NCI-H2171 treated with DMSO at 0.1 percent for 48 hours (cell line): ENCODE measurements at places on chromosomes 3 and 15.

- no peak for DNase-seq
Observed at GRCh38 chr15:75725006-75725718, 12.5 kb upstream of the CSPG4 start.

DNA sequence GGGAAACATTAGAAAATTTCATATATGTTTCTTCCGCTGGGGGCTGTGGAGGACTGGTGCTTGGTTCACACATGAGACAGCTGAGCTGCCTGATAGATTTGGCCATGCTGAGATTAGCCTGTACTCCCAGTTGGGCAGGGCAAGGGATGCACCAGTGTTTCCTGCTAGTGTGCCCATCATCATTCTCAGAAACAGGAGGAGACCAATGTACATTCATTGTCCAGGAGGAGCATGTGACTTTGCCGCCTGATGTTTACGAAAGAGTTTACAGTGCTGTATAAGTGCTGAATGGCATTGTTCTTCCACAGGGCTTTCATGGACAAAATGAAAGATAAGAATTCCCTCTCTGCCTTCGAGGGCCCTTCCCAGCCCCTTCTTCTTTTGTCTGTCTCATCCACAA lies 311.1 kb upstream of the THBS1 start:
- no peak for DNase-seq

DNA sequence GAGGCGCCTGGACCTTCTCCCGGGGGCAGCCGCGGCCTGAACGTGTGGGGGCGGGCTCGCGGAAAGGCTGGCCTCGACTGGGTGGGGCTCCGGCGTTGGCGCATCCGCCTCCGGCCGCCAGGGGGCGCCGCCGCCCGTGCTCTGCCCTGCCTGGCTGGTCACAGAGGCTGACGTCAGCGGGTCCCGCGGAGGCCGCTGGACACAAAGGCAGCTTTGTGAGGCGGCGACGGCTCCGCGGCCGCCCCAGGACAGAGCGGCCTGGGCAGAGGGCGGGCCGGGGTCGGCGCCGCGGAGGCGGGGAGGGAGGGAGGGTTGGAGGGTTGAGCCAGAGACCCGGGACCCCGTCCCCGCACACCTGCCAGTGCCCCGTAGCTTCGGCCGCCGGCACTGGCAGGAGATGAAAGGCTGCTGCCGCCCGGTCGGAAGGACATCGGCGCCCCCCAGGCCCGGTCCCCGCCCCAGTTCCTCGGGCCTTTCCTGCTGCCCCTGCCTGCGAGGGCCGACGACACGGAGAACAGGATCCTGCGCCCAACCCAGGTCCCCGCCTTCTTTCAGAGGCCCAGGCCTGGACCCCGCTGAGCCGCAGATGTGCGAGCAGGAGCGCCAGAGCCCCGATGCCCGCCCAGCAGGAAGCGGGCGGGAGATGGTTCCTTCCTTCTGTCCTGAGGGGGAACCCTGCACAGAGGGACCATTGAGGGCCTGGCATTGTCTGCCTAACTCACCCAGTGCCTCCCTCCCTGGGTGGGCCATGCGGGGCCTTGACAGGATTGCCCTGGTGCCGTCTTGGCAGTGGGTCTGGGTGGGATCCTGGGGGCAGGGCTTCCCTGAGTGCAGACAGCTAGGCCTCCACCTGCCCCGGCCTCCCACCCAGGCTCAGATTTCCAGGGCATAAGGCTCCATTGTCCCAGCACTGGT lies 8.7 kb upstream of the SEMA3B start:
- DNase-seq: peak; percentile 53

- DNase-seq: no peak
Observed at GRCh38 chr15:53511175-53511574, 248.3 kb downstream of the WDR72 start.
